ENCODE measurements at places on chromosomes 4 and X.

GRCh38 chr4:98657531-98658286 is 702 bp downstream of the TSPAN5 start:
- DNase-seq = no peak

DNA sequence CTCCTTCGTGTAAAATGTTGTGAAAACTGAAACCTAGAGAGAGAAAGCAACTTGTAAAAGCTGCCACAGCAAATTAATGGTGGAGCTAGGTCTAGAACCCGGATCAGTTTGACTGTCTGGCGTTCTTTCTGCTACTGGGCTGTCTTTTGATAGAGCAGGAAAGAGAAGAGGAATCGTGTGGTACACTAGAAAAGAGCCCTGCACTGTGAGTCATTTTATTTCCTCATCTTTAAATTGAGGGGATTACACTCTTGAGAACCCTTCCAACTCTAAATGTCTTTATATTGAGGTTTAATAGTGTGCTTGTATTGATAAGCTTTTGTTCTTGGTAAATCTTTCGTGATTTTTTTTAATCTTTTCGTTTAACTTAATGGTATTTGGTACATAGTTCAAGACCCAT is 4.3 kb downstream of the WDR44 start:
- no peak for DNase-seq

DNA sequence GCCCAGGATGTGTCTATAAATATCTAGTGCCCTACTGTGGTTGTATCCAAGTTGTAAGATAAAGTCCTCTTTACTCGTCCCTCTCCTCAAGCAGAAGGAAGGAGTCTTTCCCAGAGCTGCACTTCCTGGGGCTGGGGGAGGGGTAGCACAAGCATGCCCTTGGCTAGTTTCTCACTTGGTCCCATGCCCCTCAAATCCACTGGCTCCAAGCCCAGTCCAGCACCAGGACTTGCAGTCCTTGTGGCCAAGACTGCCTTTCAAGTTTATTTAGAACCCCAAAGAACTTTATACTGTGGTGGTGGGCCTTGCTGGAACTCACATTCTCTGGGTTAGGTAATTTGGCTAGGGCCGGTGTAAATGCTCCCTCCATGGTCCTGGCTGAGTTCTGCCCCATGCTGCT is 43.2 kb upstream of the SLC10A4 start:
- no peak for DNase-seq

GRCh38 chr4:55346851-55347255 is 811 bp downstream of the SRD5A3 start:
- no peak for DNase-seq

DNA sequence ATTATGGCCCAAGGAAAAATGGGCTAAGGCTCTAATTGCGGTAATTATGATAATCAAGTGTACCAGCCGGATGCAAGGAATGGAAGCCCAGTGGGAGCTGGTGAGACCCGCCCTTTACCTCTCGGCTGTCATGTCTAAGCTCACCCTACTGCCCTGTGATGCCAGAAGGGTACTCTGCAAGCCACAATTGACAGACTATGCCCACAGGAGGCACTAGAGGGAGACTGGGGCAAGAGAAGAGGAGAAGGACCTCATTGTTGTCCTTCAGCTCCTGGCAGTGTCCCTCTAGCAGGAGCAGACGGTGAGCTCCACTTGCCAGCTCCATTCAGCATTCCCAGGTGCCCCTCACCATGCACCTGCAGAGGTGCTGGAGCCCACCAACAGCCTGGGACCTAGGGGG is 141.8 kb downstream of the SMIM20 start:
- DNase-seq = no peak

GRCh38 chrX:154732421-154733065 is 18.3 kb downstream of the GAB3 start:
- DNase-seq = no peak
